ENCODE measurements at places on chromosomes 3 and 15.

- no peak for DNase-seq
These were observed 699.8 kb downstream of the NR2F2 start for GRCh38 chr15:97030251-97030650.

DNA sequence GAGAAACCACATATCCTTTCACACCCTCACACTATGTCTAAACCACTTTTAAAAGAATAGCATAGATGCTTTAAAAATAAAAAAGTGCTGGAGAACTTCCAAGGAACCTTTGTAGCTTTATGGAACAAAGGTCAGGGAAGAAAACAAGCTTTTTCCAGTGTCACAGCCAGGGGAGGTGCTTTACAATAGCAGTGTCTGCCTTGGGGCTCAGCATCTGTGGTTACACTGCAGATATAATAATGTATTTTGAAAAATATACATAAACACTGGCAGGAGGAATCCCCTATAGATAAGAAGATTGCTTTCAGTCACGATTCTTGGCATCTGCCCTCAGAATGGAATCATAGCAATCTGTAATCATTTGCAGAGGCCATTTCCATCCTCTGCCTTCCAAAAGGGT is 362.4 kb upstream of the LRRC3B start:
- DNase-seq, result no peak

- DNase-seq, result no peak
These were observed 49.1 kb downstream of the IL1RAP start for GRCh38 chr3:190562866-190563510.

GRCh38 chr3:145906755-145907154 is 254.2 kb downstream of the PLOD2 start:
- DNase-seq, result no peak

GRCh38 chr15:74438721-74439316 is 5.1 kb upstream of the SEMA7A start:
- peak; percentile 72 for DNase-seq

- no peak for DNase-seq
These were observed 5.6 kb downstream of the CCDC9B start for GRCh38 chr15:40334941-40335795.

GRCh38 chr3:127796045-127796830 is 26.1 kb downstream of the MGLL start:
- DNase-seq, result no peak

DNA sequence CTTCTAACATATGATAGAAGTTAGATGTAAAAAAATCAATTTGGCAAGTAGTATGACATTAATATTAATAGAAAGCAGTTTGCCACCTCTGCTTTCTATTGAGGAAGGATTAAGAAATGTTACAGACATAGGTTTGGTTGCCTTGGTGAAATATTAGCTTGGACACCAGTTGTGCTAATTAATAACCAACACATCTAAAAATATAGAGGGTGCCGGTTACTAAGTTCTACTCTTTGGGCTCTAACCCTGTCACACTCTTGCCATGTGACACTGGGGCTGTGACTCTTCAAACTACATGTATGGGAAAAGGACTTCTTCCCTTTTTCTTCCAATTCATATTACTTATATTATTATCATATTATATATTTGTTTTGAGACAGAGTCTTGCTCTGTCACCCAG is 64.4 kb downstream of the TRIM71 start:
- DNase-seq, result no peak

DNA sequence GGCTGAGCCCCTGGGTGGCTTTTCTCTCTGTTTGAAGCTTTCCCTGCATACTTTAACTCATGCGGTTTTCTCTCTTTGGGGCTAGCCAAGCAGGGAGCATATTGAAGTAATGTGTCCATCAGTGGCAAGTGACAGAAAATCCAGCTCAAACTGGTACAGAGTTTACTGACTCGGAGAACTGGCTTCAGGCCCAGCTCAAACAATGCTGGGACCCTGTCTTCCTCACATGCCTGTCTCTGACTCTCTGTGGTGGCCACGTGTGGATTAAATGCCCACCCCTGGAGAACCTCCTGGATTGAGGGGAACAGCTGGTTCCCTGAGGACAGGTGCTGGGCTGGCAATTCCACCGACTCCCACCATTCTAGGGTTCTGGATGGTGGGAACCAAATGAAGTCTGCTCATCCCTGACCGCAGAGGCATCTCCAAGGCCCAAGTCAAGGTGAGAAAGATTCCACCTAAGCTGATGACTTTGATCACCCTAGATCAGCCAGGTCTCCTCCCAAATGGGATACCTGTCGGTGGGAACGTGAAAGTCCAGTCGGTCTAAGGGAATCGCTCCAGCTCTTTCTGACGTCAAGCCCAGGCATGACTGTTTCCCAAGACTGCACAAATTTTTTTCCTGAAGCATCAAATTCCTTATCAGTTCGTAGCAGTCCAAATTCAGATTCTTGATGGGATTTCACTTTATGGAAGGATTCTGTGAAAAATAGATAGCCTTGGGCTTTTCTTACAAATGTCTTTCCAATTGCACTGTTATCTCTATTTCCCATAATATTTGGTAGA is 16.3 kb upstream of the HDAC11 start:
- no peak for DNase-seq

DNA sequence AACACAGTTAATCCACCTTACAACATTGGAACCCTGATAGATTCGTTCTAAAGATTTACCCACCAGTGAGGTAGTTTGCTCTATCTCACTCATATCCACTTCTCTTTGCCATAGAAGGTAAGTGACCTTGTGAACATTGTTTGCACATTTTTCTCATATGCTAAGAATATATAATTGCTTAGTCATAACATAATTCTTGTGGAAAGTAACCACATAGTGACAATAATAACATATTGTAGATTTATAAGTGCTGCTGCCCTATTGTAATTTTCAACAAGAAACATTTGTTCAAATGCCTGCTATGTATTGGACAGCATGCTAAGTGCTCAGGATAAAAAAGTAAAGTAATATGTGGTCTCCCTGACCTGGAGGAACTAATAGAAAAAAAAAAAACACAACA is 554.2 kb upstream of the KCNMB2 start:
- DNase-seq, result no peak

DNA sequence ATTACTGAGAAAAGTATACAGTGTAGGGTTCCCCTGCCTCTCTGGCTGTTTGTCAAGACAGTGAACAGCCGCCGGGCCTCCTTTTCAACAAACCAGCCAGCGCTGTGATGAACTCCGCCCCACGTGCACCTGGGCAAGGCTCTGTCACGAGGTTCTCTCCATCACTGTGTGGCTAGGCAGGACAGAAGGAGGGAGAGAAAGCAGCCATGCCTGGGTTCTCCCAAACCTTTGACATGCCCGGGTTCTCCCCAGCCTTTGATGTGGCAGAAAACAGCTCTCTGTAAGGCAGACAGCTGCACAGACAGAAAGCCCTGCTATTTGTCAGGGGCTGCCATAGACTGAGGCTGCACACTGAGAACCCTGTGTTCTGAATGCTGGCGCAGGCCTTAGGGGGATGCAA is 101.4 kb upstream of the TRPM1 start:
- peak; percentile 23 for DNase-seq

All from activated CD4-positive, alpha-beta T cell treated with anti-CD3 and anti-CD28 coated beads, Interleukin-2, amount 50 U/mL, for 1 hour (primary cell).